ENCODE measurements at places on chromosomes 11 and 22.

DNA sequence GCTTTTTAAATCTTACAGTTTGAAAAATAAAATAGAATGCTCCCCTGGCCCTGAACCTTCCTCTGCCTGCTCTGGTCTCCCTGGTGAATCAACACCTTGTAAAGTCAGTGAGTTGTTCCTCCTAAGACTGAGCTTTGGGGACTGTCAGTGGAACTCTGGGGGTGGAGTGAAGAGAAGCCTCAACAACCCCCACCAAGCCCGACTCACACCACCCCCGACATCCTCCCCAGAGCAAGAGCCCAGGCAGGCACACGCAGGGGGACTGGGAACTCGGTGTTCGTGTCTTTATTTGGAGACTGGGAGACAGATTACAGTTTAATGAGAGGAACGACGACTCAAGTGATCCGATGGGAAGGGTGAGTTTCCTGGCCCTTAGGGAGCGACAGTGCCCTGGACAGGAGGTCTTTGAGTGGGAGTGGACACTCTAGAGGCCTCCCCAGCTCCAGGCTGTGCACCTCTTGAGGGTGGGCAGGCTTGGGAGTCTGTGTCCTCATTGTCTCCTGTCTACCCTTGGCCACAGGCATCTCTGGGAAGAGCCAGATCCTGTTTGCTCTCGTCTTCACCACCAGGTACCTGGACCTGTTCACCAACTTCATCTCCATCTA is 6.2 kb downstream of the KDELR3 start:
- DNase-seq: no peak

DNA sequence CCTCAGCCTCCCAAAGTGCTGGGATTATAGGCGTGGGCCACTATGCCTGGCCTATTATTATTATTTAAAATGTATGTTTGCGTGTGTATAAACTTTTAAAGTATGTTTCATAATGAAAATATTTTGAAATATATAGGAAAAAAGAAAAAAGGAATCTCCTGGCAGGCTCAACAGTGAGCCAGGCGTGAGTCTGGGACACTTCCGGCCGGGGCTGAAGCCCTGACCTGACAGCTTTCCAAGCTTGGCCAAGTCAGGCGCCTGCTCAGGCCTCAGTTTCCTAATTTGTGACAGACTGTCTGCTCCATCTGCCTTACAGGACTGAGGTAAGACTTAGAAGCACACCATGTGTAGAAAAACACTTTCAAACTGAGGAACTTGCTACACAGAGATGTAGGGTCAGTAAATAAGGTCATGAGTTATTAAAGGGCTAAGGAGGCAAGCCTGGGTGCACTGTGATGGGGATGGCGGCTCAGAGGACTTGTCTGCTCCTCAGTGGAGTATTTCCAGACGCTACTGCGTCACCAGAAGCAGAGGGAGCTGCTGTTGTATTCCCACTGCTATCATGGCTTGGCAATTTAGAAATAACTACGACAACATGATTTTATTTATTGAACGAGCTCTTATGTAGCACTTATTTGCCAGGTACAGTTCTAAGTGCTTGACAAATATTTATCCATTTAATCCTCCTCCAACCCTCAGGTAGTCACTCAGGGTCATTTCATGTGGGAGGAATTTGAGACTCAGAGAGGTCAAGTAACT is 100.1 kb downstream of the PRR5L start:
- DNase-seq: no peak

DNA sequence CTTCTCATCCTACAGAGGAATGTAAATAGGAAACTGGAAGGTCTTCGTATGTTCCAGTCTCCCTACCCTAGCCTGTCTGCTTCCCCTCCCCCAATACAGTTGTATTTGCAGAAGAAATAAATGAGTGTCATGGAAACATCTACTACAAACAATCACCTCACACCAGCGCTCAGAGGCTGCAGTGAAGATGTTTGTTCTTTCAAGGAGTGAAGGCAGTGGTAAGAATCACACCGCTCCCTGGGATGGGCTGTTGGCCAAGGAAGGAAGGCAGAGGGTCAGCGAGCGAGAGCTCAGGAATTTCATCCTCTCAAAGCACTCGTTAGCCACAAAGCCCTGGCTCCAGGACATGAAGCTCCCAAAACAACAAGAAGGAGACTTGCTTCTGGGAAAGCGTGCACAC is 1.1 kb upstream of the IGSF9B start:
- DNase-seq: no peak

DNA sequence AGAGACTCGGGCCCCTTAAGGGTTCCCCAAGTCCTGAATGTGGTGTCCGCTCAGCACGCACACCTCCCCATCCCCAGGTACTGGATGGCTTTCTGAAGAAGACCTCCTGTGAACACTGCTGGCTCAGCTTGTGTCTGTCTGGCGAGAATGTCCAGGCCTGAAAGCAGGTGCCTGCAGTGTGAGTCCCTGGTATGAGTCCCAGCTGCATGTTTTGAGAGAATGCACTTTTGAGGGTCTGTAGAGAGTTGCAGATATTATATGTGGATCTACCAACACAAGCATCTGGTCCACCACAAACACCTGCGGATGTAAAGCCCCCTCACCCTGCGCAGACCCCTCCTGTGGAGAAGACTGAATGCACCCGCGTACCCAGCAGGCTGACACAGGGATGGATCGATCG is 1308.9 kb downstream of the TBC1D22A start:
- DNase-seq: no peak

DNA sequence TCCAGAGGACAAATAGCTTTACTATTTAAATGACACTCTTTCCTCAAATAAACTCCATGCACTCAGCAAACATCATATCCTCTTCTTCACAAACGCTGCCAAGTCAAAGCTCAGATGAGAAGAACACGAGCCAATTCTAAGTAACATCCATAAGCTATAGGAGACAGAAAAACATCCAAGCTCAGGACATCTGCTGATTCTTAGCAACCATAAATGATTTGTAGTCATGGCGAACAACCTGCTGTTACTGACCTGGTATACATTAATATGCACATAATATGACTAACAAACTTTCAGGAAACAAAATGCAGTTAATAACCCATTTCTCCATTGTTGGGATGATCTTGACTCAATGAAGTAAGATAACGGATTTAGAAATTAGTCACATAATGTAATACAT is 6.7 kb downstream of the GALNT18 start:
- DNase-seq: no peak

- no peak for DNase-seq
Measured at GRCh38 chr22:41885516-41885915, 29.4 kb downstream of the SHISA8 start.

DNA sequence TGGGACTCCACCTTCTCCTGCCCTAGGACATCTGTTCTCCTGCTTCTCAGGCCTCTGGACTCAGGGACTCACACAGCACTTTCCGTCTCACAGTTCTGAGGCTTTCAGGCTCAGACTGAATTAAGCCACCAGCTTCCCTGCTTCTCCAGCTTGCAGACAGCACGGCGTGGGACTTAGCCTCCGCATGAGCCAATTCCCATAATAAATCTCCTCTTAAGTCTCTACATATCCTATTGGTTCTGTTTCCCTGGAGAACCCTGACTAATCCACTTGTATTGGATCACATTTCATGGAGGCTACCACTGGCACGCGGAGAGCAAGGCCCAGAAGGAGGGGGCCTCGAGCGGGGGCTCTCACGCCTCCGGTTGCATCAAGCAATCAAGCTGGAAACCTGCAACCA is 1313.6 kb downstream of the TBC1D22A start:
- no peak for DNase-seq

DNA sequence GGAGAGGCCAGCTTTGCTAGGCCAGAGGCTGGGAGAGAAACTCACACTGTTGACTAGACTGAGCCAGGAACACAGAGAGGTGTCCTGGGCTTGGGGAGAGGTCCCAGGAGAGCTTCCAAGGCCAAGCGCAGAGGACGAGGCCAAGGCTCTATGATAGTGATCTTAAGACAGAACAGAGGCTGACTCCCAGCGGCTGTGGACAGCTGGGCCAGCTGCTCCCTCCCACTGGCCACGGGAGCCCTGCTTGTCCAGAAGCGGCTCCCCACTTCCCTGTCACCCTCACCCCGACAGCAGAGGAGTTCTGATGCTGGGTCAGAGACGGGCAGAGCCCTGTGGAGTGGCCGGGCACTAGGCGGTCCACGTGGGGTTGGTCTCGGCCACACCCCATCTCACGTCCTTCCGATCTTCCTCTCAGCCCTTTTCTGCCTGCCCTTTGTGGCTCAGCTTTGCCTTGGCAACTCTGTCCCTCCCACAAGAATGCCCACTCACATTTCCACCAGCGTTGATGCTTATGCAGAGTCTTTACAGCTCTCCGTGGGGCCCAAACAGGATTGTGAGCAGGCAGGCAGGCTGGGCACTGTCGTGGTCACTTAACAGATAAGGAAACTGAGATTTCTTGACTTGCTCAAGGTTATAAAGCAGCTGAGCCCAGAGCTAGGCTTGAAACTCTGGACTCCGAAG is 68.2 kb downstream of the FBXO7 start:
- DNase-seq: no peak

All from cortex of kidney (tissue), 1 donor.